ENCODE measurements at places on chromosomes 7 and 10. TPM values are rescaled to one million over a fixed set of nuclear protein-coding genes. Genes with fewer than 3 reads are reported as not detected.
A peak's percentile ranks its signal among the peaks of the same experiment; 100 is the strongest.

GRCh38 chr10:128883231-128884032, 583.6 kb upstream of the MGMT start:
- H3K4me1 ChIP-seq, result no peaks in the 10 kb centered on the region
- DNase-seq, result no peak
- no peaks in the 10 kb centered on the region for H3K36me3 ChIP-seq
- no peaks in the 10 kb centered on the region for H3K27me3 ChIP-seq

GRCh38 chr7:15158141-15158810, 255.7 kb upstream of the DGKB start:
- no peaks in the 10 kb centered on the region for H3K27me3 ChIP-seq
- H3K4me1 ChIP-seq, result no peaks in the 10 kb centered on the region
- H3K36me3 ChIP-seq, result no peaks in the 10 kb centered on the region
- DNase-seq, result peak; percentile 12
- no peak overlapping the region for H3K4me3 ChIP-seq

CFAP70 gene
- total RNA-seq, result 0.43 TPM

DNA sequence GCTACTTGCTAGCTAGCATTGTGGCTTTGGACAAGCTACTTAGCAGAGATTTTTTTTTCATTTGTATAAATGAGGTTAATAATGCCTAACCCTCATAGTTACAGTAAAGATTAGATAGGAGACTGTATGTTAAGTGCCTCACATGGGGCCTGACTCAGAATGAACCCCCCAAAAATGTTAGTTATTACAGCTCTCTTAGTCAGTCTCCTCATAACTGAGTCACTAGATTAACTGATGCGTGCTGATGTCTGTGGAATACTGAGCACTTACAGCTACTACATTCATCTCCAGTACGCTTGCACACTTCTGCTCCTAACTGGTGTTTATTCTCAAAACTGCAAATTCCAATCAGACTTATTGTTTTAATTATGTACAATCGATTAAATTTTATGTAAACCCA, 315.3 kb downstream of the SNX13 start:
- H3K27ac ChIP-seq, result peak overlapping the region; percentile 41
- DNase-seq, result peak; percentile 92
- no peak overlapping the region for H3K4me3 ChIP-seq
- no peaks in the 10 kb centered on the region for H3K27me3 ChIP-seq
- peaks cover 29% of the 10 kb centered on the region for H3K4me1 ChIP-seq
- H3K36me3 ChIP-seq, result no peaks in the 10 kb centered on the region

- no peaks in the 10 kb centered on the region for H3K36me3 ChIP-seq
- no peak for DNase-seq
- no peaks in the 10 kb centered on the region for H3K27me3 ChIP-seq
- H3K27ac ChIP-seq, result no peak overlapping the region
- H3K4me3 ChIP-seq, result no peak overlapping the region
Observed at GRCh38 chr7:143243614-143244013, 19.6 kb upstream of the GSTK1 start.

DNA sequence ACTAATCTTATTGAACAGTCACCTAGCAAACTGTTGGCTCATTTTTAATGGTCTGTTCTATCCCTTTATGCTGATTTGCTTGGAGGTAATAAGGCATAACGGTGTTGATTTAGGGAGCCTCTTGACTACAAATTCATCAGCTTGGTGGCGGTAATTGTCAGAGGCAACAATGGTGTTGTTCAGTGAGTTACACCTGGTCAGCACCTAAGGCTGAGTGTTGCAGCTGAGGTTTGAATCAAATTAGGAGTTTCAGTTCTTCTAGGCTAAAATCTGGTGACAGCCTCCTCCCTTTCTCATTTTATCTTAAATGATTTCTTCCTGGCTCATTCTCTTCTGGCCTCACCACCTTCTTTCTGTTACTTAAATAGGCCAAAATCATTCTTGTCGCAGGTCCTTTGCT, 42.3 kb upstream of the SP8 start:
- H3K4me3 ChIP-seq, result no peak overlapping the region
- no peak overlapping the region for H3K27ac ChIP-seq
- no peaks in the 10 kb centered on the region for H3K36me3 ChIP-seq
- H3K4me1 ChIP-seq, result no peaks in the 10 kb centered on the region
- no peaks in the 10 kb centered on the region for H3K27me3 ChIP-seq
- DNase-seq, result no peak

DNA sequence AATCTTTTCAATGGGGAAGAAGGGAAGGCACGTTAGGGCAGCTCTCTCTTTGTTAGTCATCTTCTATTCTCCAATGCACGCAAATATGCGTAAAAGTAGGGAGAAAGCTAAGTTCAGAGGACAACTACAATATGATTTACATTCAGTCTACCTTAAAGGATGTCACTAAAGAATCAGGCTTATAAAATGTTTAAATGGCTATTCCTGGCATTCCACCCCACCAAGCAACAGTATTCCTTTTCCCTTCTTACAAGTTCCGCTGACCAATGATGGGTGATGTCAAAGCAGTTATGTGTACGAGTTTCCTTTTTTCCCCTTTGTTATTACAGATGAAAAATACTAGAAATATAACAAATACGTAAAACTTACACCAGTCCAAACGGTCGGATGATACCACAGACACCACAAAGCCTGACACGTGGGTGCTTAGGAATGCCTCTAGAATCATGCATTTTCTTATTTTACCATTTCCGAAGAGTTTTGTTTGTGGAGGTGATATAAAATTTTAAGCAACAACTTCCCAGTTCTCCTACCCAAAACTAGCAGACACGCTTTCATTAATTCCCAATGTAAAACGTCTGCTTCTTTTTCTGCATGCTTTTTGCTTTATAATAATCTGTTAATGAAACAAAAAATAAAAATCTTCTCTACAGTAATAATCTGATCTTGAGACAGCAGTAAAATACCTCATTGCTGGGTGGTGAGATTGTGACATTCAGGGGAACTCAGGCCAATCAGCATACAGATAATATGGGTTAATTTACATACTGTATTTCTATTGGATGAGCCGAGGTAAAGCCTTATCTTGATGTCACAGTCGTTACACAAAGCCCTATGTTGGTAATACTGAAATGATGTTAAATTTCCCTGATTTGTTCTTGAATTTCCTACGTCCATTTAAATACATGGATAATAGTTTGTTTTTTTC, 708 bp upstream of the GPR85 start:
- peak; percentile 94 for DNase-seq
- peak overlapping the region; percentile 87 for H3K4me3 ChIP-seq
